ENCODE measurements at places on chromosomes 16 and 17. TPM values are rescaled to one million over a fixed set of nuclear protein-coding genes. Genes with fewer than 3 reads are reported as not detected.

- H3K4me1 ChIP-seq, result peaks cover 10% of the 10 kb centered on the region
- H3K36me3 ChIP-seq, result no peaks in the 10 kb centered on the region
- H3K27ac ChIP-seq, result no peak overlapping the region
- DNase-seq, result no peak
- no peaks in the 10 kb centered on the region for H3K27me3 ChIP-seq
Observed at GRCh38 chr16:9050102-9050830, 41.2 kb upstream of the HAPSTR1 start.

GRCh38 chr16:25493136-25493811, 198.5 kb upstream of the HS3ST4 start:
- no peak overlapping the region for H3K27ac ChIP-seq
- H3K4me1 ChIP-seq, result no peaks in the 10 kb centered on the region
- no peaks in the 10 kb centered on the region for H3K36me3 ChIP-seq
- no peak overlapping the region for H3K4me3 ChIP-seq
- H3K27me3 ChIP-seq, result no peaks in the 10 kb centered on the region
- no peak for DNase-seq

GRCh38 chr17:68513932-68514331, 1.7 kb downstream of the PRKAR1A start:
- no peak for DNase-seq
- peaks cover 31% of the 10 kb centered on the region for H3K36me3 ChIP-seq
- peak overlapping the region; percentile 88 for H3K4me3 ChIP-seq
- peak overlapping the region; percentile 97 for H3K27ac ChIP-seq
- no peaks in the 10 kb centered on the region for H3K27me3 ChIP-seq
- H3K4me1 ChIP-seq, result peaks cover 32% of the 10 kb centered on the region

SLC5A11 gene
- total RNA-seq, result not detected

VMO1 gene
- total RNA-seq, result 4.1 TPM
